ENCODE measurements at places on chromosomes 12 and 14.

- no peaks in the 10 kb centered on the region for H3K27me3 ChIP-seq
- H3K4me3 ChIP-seq: no peak overlapping the region
- DNase-seq: no peak
- peaks cover 14% of the 10 kb centered on the region for H3K4me1 ChIP-seq
These were observed 104.4 kb downstream of the ETV6 start for GRCh38 chr12:11753826-11754225.

DNA sequence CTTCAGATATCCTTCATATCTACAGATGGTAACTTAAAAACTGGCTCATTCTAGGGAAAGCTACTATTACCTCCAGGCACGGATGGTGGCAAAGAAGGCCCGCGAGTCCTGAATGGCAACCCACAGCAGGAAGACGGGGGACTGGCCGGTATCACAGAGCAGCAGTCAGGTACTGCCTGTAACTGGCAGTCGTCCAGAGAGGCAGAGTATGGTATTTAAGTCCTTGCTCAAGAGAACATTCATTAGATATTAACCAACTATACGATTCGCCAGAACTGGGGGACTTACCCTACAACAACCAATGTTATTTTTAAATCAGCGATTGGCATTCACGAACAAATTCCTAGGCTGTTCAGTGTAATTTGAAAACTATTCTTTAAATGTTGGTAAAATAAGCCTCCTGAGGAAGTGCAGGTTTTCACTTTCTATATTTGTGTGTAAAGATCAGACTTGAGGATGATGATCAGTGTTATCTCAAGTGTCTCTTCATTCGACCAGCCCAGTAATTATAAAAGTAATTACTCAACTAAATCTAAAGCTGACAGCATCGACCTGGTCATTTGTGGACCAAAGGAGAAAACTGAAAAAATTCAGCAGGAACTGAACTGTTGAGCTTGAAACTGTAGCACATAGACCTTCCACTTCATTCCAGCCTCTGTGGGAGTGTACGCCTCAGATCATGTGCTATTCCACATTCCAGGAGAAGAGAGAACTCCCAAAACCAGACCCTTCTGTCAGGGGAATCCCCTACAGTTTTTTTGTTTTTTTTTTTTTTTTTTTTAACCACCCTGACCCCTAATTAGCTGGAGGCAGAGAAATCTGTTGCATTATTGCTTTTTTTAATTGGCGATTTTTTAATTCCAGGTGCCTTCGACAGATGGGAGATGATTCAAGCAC, 75.6 kb downstream of the ESR2 start:
- no peaks in the 10 kb centered on the region for H3K27me3 ChIP-seq
- no peaks in the 10 kb centered on the region for H3K4me1 ChIP-seq
- peaks cover 76% of the 10 kb centered on the region for H3K36me3 ChIP-seq
- H3K27ac ChIP-seq: peak overlapping the region; percentile 3
- no peak overlapping the region for H3K4me3 ChIP-seq
- DNase-seq: no peak

- no peaks in the 10 kb centered on the region for H3K36me3 ChIP-seq
- no peak overlapping the region for H3K4me3 ChIP-seq
- peaks cover 9% of the 10 kb centered on the region for H3K4me1 ChIP-seq
- DNase-seq: peak; percentile 48
- H3K27me3 ChIP-seq: peaks cover 56% of the 10 kb centered on the region
- H3K27ac ChIP-seq: no peak overlapping the region
These were observed 750.2 kb downstream of the TMEM121 start for GRCh38 chr14:106276326-106277267.

DNA sequence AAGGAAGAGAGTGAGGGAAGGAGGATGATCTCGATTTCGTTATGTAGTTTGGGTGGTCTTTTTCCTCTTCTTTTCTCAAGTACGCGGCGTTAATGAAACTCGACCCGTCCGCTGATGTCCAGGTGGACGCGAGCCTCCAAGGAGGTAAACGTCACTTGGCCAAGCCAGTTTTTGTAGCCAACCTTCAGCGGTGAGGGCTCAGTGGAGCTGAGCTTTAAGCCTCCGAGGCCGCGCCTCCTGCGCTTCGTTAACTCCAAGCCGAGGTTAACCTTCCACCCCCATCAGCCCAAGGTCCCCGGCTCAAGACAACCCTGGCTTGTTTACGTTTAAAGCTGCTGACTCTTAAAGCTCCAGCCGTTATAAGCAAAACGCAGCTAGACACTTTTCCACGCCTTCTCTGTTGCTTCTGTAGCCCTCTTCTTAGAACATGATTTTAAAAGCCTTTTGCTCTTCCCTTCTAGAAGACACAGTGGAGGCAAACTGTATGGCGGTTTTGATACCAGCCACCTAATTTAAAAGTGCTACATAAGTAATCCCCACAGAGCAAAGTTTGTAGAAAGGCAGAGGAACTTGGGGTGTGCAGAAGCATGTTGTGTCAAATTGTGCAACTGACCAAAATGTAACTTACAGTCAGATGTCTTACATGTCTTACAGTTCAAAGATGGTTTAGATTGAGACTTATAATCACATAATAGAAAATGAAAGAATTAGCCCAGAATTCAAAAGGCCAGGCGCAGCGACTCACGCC, 923 bp upstream of the ITPR2 start:
- H3K4me1 ChIP-seq: peaks cover 36% of the 10 kb centered on the region
- peaks cover 4% of the 10 kb centered on the region for H3K27me3 ChIP-seq
- H3K4me3 ChIP-seq: peak overlapping the region; percentile 81
- peak; percentile 60 for DNase-seq

- DNase-seq: peak; percentile 39
- H3K36me3 ChIP-seq: no peaks in the 10 kb centered on the region
- peak overlapping the region; percentile 93 for H3K27ac ChIP-seq
- no peaks in the 10 kb centered on the region for H3K27me3 ChIP-seq
- peaks cover 15% of the 10 kb centered on the region for H3K4me1 ChIP-seq
These were observed 40.6 kb downstream of the SLC15A4 start for GRCh38 chr12:128783129-128783574.

DNA sequence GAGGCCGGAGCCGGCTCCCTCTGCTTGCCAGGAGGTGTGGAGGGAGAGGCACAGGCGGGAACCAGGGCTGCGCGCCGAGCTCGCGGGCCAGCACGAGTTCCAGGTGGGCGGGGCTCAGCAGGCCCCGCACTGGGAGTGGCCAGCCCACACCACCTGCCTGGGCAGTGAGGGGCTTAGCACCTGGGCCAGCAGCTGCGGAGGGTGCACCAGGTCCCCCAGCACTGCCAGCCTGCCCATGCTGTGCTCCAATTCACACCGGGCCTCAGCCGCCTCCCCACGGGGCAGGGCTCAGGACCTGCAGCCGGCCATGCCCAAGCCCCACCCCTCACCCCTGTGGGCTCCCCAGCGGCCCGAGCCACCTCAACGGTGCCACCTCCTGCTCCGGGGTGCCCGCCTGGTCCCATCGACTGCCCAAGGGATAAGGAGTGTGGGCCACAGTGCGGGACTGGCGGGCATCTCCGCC, 72.4 kb upstream of the PPP2R5C start:
- H3K4me1 ChIP-seq: no peaks in the 10 kb centered on the region
- no peak overlapping the region for H3K27ac ChIP-seq
- no peak overlapping the region for H3K4me3 ChIP-seq
- H3K27me3 ChIP-seq: peaks cover 9% of the 10 kb centered on the region
- H3K36me3 ChIP-seq: no peaks in the 10 kb centered on the region

- DNase-seq: no peak
- H3K27ac ChIP-seq: peak overlapping the region; percentile 72
- H3K27me3 ChIP-seq: no peaks in the 10 kb centered on the region
- H3K4me1 ChIP-seq: peaks cover 67% of the 10 kb centered on the region
These were observed 5.8 kb downstream of the MAX start for GRCh38 chr14:65096323-65097089.

DNA sequence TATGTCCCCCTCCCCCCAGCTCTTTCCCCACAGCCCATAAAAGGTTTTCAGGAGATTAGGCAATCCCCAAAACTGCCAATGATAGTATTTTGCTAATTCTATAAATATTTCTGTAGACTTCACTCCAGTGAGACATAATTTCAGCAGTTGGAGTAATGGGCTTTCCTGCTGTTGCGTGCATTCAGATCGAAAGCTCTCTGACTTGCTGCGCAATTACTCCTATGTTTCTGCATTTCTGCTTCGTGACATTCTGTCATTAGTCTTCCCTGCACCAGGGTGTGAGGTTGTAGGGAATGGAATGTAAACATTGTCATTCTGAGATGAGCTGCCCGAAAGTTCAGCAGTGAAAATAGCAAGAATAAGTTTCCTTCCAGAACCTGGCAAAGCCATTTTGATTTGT, 58.2 kb downstream of the SAMD4A start:
- peaks cover 3% of the 10 kb centered on the region for H3K36me3 ChIP-seq
- no peaks in the 10 kb centered on the region for H3K27me3 ChIP-seq
- peaks cover 48% of the 10 kb centered on the region for H3K4me1 ChIP-seq
- H3K4me3 ChIP-seq: no peak overlapping the region
- DNase-seq: no peak

- H3K27ac ChIP-seq: no peak overlapping the region
- H3K36me3 ChIP-seq: no peaks in the 10 kb centered on the region
- no peak for DNase-seq
These were observed 201.9 kb downstream of the DAD1 start for GRCh38 chr14:22386924-22387775.

- H3K27ac ChIP-seq: no peak overlapping the region
- DNase-seq: no peak
- H3K27me3 ChIP-seq: peaks cover 6% of the 10 kb centered on the region
- no peaks in the 10 kb centered on the region for H3K36me3 ChIP-seq
- no peaks in the 10 kb centered on the region for H3K4me1 ChIP-seq
- H3K4me3 ChIP-seq: no peak overlapping the region
These were observed 15.8 kb upstream of the LRRC9 start for GRCh38 chr14:59904184-59904583.

GRCh38 chr12:42097971-42098370, 46.7 kb downstream of the GXYLT1 start:
- peak overlapping the region; percentile 97 for H3K27ac ChIP-seq
- no peaks in the 10 kb centered on the region for H3K27me3 ChIP-seq
- DNase-seq: peak; percentile 27
- peak overlapping the region; percentile 78 for H3K4me3 ChIP-seq
- H3K4me1 ChIP-seq: peaks cover 28% of the 10 kb centered on the region

- H3K4me3 ChIP-seq: no peak overlapping the region
- no peaks in the 10 kb centered on the region for H3K4me1 ChIP-seq
- no peaks in the 10 kb centered on the region for H3K36me3 ChIP-seq
- H3K27me3 ChIP-seq: no peaks in the 10 kb centered on the region
These were observed 40.0 kb upstream of the RHOJ start for GRCh38 chr14:63164108-63164683.

DNA sequence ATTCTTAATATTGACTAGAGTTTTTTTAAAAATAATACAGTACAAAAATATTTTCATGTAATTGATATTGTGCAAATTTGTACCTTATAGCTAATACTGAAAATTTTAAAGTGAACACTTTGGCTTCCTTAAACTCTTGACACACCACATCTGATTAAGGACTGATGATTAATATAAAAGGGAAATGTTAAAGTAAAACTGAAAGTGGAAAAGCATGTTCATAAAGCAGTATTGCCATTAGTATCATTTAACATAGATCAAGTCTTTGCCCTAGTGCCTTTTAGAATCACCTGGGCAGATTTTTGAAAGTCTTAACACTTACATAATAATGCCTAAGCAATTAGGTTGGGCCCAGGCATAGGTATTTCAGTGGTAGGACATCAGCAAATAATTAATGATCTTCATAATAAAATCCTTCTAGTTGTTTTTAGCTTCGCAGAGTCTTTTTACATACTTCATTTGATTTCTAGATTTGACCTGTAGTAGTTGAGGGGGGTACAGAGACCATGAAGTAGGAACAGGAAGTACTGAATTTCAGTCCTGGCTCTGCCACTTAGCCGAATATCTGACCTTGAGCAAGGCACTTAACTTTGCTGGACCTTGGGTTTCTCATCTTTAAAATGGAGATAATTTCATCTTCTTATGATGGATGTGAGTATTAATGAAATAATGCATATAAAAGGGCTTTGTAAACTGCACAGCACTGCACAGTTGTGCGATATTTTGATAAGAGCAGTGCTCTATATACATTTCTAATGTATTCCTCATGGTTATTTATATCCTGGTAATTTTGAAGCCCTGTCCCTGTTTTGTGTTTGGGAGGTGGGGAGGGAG, 43.7 kb downstream of the MARK3 start:
- no peak for DNase-seq
- H3K4me3 ChIP-seq: no peak overlapping the region
- H3K4me1 ChIP-seq: peaks cover 29% of the 10 kb centered on the region
- peaks cover 23% of the 10 kb centered on the region for H3K36me3 ChIP-seq
- H3K27me3 ChIP-seq: no peaks in the 10 kb centered on the region

GRCh38 chr12:47867495-47867941, 37.3 kb downstream of the VDR start:
- H3K4me1 ChIP-seq: peaks cover 42% of the 10 kb centered on the region
- H3K4me3 ChIP-seq: no peak overlapping the region
- H3K27ac ChIP-seq: peak overlapping the region; percentile 74
- DNase-seq: peak; percentile 40
